ENCODE measurements at places on chromosomes 11 and 22.

DNA sequence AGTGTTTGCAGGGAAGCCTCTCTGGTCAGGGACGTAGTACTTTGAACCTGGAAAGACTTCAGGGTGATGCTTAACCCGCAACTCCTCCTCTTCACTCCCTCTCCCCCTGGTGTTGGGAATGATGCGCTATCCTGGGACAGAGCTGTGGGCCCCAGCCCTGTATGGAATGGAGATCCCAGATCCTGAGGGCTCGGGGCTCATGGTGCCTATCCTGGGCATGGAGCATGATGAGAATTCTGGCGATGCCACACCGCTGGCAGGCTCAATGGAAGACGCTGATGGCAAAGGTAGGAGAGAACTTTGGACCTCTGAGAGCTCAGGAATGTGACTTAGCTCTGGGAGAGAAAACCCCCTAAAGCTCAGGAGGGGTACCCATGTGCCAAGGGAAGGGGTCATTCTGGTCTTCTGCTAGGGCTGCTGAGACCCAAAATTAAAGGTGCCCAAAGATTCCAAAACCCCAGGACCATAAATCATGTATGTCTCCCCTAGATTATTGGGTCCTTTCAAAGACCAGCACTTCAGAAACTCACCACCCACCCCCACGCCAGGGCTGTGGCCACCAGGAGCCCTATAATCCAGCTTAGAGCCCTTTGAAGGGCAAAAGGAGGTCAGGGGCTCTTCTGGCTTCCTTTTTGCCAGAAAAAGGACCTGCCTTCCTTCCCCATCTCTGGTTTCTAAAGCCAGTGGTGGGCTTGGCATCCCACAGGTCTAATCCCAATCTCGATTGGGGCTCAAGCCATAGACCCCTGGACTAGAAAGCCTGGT lies 52.5 kb downstream of the BTG4 start:
- no peak for DNase-seq

DNA sequence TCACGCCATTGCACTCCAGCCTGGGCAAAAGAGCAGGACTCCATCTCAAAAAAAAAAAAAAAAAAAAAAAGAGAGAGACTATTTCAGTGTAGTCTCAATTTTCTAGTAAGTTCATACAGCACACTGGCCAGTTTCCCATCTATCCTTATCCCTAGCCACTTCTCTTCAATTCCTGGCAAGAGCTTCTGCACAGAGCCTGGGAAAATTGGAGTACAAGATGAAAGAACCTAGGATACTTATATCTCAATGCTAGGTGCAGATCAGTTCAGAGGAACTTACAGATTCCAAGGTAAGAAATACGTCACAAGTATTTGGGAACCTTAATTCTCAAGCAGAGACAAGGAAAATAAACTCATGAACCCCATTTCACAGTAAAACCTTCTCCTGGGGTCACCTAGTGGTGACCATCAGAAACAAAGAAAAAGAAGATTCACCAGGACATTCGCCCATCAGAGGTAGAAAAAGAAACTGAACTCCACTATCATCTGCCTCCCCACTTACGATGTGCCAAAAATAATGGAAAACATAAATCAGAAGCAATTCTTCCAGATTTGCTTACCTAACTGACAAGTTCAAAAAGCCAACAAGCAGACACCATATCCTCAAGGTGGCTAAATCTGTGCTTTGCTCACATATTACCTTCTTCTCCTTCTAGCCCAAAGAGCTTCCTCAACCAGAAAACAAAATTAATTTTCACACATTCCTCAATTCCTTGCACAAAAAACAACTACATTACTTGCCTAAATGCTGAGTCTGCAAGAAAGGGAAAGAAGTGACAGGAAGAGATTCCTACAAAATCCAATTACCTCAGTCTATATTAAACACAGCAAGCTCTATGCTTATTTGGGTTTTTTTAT lies 4.9 kb downstream of the DENND5A start:
- no peak for DNase-seq

DNA sequence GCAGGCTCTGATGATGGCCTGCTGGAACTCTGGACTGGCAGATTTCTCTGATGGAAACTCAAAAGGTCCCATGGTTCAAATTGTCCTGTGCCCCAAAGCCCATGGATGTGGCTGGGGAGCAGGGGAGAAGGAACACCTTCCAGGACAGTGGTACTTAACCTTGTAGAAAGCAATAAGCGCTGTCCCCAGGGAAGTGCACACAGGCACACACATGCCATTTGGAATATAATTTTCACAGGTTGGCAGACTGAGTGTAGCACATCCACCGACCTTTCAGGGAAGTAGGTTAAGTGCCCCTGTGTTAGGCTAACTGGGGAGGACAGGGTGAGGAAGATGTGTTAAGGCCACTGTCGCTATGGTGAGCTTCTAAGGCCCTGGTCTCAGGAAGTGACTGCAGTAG lies 17.8 kb downstream of the DDX25 start:
- DNase-seq = no peak

DNA sequence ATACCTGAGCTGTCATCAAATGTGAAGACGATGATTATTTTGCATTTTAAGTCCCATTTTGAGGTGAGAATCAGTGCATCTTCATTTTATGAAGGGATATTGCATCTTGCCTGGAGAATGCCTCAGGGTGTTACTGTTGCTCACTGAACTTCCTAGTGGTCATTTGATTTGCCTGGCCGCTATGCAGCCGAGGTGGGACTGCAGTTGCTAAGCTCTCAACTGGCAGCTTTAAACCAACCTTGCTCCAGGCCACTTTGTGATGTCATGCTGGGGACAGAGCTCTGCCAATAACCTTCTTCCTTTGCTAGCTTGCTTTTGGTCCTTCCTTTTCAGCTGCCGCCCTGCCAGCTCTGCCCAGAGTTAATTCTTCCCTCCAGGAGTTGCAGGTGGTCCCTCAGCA lies 409.4 kb upstream of the B3GAT1 start:
- DNase-seq = no peak

DNA sequence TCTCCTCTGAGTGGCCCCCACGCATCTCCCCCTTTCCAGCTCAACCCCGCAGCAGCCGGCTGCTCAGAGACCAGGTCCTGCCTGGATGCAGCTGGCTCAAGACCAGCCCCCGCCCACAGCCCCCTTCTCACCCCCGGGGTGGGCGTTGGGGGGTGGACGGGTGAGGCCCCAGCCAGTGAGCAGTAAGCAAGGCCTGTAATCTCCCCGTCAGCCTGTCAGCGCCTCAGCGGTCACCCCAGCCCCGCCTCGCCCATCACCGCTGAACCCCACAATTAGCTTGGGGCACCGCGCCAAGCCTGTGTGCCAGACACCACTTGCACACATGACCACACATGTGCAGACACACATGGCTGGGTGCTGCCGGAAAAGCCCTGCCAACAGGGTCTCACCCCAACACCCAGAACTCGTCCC lies 5.9 kb downstream of the PLXNB2 start:
- DNase-seq = no peak

- no peak for DNase-seq
Measured at GRCh38 chr22:18078329-18079041, 695 bp downstream of the PEX26 start.

DNA sequence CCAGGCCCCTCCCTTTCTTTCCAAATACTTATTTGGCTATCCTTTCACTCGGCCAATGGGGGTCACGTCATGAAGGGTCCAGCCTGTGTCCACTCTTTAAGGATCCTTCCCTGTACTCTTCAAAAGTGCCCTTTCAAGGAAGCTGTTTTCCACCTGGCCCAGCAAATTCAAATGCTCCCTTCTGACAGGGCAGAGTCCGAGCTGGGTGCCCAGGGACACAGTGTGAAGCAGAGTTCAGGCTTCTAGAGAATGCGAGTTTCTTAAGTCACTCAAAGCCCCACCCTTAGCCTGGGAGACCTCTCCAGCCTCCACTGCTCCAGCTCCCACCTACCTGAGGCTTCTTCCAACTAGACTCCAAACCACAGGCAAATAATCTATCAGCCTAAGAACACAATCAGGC lies 5.5 kb upstream of the APOA1 start:
- no peak for DNase-seq

Data from neuronal stem cell (in vitro differentiated cells).